ENCODE measurements at places on chromosomes 2 and 18.

GRCh38 chr2:112661656-112662305 lies 16.0 kb downstream of the SLC20A1 start:
- DNase-seq: no peak

DNA sequence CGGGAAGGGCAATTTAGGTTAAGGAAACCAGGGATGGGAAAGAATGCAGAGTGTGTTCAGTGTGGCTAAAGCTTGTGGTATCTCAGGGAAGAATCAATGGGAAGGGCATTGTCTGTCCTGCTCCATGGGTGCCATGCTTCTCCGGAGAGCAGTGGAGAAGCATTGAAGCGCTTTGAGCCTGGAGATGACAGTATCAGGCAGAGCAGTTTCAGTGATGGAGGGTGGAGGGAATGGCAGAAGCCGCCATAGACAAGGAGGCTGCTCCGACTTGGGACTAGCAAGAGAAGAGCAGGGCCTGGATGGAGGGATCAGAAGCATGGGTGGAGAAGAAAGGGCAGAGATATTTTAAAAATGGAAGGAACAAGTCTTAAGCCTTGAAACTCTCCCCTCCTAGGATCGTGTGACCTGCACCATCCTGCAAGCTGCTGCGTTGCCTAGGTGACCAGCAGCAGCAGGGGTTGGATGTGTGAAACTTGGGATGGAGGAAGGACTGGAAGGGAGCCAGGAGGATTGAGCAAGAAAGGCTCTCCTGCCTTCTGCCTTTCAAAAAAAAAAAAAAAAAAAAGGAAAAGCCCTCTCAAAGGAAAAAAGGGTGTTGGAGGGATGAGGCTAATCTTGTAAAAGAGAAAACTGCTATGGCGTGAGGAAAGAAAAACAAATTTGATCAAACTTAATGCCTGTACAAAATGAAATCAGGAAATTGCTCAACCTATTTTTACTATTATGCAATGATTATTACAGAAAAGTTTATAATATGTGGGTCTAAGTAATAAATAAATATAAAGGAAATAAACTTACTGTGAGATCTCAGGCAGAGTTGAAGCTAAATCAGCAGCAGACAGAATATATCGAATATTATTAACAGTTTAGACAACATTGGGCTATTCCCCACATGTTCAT lies 493.8 kb upstream of the NRP2 start:
- no peak for DNase-seq

DNA sequence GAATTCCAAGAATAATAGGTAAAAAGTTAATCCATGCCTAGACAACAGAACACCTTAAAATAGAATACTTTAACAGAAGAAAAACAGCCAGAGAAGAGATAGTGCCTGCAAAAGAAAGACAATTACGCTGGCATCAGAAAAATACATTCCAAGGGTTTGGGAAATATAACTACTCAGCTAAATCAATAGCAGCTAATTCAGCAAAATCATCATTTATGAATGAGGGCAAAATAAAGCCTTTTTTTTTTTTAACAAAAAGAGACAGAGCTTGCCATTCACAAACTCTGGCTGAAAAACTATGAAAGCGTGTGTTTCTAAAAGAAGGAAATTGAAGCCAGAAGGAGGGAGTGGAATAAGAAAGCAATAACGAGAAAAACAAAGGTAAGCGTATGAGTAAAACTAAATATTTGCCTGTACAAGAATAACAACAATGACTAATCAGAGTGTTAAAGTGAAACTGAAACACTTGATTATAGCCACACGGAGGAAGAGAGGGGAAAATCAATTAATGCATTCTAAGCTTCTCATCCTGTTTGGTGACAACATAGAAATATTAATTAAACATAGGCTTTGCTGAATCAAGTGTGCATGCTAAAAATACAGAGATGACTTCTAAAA lies 90.2 kb downstream of the EHD3 start:
- no peak for DNase-seq

DNA sequence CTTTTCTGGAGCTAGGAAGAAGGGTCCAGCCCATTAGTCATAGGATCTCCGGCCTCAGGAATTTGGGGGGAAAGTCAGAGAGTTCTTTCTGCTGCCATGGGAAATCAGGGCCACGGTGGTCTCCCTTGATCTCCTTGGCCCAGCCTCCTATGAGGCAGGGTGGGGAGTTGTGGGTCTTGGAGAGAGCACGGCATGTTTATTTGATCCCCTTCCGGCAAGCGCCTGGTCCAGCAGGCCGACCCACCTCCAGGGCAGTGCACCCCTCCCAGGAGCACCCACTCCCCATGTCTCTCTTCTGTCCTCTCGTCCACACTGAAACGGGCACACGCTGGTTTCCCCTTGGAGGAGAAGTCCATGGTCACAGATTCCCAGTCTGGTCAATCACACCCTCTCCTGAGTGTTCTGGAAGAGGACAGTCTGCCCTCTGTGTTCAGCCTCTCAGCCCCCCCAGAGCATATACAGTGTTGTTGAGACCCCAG lies 464.6 kb upstream of the HS6ST1 start:
- no peak for DNase-seq

DNA sequence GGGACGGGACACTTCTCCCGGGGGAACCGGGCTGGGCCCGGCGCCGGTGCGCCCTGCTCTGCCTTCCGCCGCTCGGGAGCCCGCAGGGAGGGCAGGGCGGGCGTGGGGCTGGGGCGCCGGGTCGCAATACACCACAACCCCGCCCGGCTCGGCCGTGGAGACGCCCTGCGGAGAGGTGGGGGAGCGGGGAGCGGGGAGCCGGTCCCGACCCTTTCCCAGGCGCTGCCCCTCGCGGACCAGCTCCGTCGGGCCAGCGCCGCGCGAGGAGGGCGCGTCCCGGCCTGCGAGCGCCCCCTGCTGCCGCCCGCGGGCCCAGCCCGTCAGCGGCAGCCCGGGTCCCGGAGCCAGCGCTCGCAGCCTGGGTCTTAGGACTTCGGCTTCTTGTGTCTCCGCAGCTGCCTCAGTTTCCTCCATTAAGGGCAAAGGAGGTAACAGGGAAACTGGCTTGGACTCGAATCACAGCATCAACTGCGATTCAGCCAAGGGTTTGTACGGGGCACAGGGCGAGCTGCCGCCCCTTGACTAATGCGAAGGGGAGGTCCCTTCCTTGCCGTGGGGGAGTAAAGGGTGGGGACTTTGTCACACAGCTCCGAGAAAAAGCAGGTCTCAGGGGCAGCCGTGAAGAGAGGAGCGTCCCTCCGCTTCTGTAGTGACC lies 635 bp upstream of the ADRA2B start:
- DNase-seq: peak; percentile 34

DNA sequence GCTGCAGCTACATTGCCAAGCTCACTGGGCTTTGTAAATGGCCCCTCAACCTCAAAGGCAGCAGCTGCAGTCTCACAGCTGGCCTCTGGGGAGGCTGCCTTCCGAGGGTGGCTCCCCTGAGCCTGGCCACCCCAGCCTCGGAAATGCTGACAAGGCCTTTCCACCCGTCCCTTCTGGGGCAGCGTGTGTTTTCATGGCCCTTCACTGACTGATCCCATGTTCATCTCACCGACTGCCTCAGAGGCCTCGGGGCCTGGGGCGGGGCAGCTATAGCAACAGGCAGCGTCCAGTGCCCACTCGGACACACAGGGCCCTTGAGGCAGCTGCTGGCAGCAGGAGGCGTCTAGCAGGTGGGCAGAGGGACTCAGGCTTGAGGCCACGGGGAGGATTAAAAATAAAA lies 149.7 kb downstream of the GLI2 start:
- no peak for DNase-seq

DNA sequence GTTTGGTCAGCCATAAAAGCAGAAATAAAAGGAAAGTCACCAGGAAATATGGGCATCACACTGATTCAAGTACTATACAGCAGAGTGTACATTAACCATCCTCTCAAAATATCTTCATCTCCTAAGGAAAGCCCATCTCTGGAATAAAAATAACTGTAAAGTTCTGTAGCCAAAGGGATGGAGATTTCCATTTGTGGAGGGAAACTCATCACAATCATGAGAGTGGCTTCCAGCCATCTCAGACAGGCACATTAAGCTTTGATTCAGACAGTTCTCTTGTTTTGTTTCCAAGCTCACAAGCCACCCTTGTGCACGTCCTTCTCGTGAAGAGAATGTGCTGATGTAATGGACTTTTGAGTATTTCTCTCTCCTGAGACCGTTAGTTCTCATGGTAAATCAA lies 695.5 kb downstream of the LRRTM4 start:
- no peak for DNase-seq

- DNase-seq: no peak
Observed at GRCh38 chr2:218988650-218989049, 3.7 kb upstream of the FEV start.

GRCh38 chr2:5074733-5075132 lies 617.5 kb upstream of the SOX11 start:
- no peak for DNase-seq

DNA sequence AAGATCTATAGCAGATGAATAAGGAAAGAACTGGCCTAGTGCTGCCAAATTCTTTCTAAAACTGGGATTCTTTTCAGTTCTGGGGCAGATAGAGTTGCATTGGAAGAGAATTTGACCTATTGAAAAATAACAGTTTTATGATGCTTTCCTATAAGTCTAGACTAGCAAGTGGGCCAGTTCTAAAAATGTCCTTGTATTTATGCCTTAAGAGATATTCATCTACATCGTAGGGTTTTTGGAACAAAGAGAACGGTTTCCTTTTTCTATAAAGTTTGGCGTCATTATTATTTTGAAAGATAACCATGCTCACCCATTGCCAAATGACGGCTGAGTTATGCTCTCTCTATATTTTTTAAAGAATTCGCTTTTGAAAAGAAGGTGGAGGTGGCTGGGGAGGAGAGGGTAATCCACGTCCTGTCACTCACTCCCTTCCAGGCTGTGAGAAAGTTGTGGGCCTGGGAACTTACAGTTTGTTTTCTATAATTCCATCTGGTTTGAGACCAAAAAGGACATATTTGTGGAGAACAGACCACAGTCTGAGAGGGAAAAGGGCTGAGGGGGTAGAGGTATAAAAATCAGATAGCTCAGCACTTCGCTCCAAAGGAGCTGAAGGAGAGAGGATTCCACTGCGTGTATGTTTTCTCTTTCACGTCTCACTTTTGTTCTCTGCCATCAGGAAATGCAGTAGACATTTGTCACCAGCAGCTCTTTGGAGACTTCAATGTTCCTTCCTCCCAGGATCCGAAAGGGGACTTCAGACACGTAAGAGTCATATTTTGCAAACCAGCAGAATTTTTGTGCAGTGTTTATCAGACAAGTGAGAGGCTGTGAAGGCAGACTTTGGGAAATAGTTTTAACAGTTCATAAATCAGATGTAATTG lies 281.9 kb upstream of the FN1 start:
- DNase-seq: no peak

DNA sequence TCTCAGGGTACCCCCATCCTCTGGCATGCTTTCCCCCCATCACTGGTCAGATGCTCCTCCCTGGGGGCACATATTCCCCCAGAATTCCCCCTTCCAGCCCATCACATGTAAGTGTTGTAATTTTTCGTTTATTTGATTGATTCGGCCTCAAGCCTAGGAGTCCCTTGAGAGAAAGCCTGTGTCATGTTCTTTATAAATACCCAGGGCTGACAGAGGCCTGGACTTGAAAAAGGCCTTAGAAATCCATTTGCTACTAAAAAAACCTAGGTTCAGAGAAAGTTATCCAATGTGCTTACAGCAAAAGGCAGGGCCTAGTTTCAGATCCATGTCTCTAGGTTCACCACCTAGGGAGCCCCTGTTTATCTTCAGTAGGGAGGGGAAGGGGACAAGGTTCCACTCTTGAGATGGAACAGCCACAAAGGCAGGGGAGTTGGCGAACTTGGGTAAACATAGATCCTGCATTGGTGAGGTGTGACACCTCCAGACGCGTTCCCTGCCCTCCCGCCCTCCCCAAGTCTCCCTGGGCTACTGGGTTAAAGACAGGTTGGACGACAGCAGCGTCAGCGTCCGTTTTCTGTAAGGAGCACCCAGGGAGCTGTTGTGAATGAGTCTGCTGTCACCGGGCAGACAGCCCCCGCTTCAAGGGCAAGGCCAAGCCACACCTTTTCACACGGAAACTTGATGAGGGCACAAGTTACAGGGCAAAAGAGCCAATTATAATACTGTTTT lies 147.8 kb downstream of the EN1 start:
- DNase-seq: no peak

- no peak for DNase-seq
Observed at GRCh38 chr2:236579746-236580315, 10.2 kb downstream of the ACKR3 start.

DNA sequence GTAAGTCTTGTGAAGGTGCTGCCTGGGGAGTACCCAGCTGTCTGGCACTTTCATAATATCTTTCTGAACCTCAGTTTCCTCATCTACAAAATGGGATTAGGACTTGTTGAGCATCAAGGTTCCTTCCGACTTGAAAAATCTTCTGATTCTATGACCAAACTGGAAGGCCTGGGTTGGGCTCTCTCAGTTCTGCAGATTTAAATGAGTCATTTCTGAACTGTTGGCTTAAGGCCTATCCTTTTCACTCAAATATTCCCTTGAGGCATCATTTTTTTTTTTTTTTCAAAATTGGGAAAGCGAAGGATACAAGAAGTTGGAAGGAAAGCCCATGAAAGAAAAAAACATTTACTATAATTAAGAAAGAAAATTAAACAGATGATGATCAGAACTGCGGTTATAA lies 40.8 kb upstream of the CYP1B1 start:
- no peak for DNase-seq

All from effector CD8-positive, alpha-beta T cell (primary cell).